ENCODE measurements at places on chromosomes 1 and 21.

GRCh38 chr1:191453487-191453886 is 704.8 kb upstream of the RGS18 start:
- no peak for DNase-seq

- peak; percentile 9 for DNase-seq
These were observed 59.4 kb upstream of the SERBP1 start for GRCh38 chr1:67489643-67490042.

DNA sequence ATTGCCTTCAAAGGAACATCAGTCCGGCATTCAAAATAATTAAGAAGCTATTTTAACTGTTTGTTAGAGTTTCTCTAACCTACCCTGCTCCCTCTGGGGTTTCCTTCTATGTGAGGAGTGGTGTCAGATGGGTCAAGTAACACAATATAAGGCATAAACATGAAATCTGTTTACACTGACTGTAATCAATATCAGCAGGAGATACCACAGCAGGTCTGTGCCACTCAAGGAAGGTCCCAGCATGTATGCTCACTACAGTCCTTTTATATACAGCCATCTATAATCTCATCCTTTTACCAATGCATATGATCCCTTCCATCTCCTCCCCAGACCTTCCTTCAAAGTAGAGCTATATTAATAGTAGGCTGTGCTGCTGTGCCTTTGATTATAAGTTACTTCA is 25.4 kb downstream of the EEIG2 start:
- DNase-seq = no peak

DNA sequence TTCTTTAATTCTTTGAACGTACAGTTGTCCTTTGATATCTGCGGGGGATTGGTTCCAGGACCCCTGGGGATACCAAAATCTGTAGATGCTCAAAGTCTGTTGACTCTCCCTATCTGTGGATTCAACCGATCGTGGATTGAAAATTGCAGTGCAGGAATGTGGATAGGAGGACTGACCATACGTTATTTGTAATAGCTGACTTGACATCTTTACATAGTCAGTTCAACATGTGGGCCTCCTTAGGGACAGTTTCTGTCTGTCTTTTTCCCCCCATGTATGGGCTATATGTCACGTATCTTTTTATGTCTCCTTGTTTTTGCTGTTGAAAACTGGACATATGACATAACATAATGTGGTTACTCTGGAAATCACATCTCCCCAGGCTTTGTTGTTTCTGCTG is 204.9 kb downstream of the DYRK1A start:
- DNase-seq = no peak

All from iPS DF 19.7 (cell line).